Upper lobe of left lung (tissue), 6 donors: ENCODE measurements at places on chromosomes 5 and 9.

GRCh38 chr5:52948418-52949076, 40.6 kb upstream of the ITGA2 start:
- H3K36me3 ChIP-seq: no peaks in the 10 kb centered on the region
- no peaks in the 10 kb centered on the region for H3K27me3 ChIP-seq
- no peak overlapping the region for H3K27ac ChIP-seq

DNA sequence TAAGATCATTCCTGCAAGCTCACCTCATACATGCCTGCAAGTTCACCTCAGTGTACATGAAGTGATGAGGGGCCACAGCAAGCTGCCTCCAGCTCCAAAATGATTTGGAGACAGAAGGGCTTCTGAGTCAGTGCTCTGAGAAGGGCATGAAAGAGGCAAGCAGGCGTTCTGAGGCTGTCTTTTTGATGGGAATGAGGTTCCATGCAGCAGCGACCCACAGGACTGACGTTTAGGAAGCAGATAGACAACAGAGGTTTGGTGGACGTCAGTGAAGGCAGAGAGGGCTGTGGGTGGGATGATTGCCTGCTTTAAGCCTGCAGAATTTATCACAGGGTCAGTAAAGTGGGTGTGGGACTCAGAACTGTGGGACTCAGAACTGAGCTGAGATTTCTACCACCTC, 8.9 kb upstream of the SMIM32 start:
- H3K27me3 ChIP-seq: no peaks in the 10 kb centered on the region
- H3K4me1 ChIP-seq: no peaks in the 10 kb centered on the region
- H3K27ac ChIP-seq: no peak overlapping the region
- no peak overlapping the region for H3K4me3 ChIP-seq

- no peaks in the 10 kb centered on the region for H3K4me1 ChIP-seq
- no peaks in the 10 kb centered on the region for H3K36me3 ChIP-seq
- no peak overlapping the region for H3K4me3 ChIP-seq
- H3K27ac ChIP-seq: no peak overlapping the region
- no peaks in the 10 kb centered on the region for H3K27me3 ChIP-seq
Observed at GRCh38 chr5:109016300-109016699, 268.6 kb downstream of the FER start.

DNA sequence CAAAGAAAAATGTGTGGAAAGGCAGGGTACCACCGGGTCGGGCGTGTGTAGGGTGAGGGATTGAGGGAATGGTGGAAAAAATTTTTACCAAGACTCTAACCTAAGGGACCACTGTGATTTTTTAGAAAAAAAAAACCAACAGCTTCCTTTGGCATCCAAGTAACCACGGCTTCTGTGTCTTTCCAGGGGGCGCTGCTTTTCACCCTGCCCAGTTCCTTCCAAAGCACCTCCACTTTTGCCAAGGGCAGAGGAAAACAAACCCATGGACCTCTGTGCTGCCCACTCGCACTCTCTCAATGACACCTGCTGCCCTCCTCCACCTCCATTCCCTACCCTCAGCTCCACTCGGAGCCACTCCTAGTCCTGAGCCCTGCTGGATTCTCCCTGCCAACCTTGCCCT, 381.0 kb downstream of the ENC1 start:
- no peak for DNase-seq
- H3K4me3 ChIP-seq: no peak overlapping the region
- H3K27ac ChIP-seq: no peak overlapping the region
- no peaks in the 10 kb centered on the region for H3K36me3 ChIP-seq

- no peak overlapping the region for H3K27ac ChIP-seq
- no peak overlapping the region for H3K4me3 ChIP-seq
- H3K4me1 ChIP-seq: peaks cover 4% of the 10 kb centered on the region
Observed at GRCh38 chr9:83476513-83476912, 61.7 kb downstream of the FRMD3 start.
